Gastroesophageal sphincter (tissue), 4 donors: ENCODE measurements at places on chromosomes 2 and 18. TPM values are rescaled to one million over a fixed set of nuclear protein-coding genes. Genes with fewer than 3 reads are reported as not detected.

GRCh38 chr2:45897842-45898241 lies 246.4 kb downstream of the PRKCE start:
- ATAC-seq: no peak

DNA sequence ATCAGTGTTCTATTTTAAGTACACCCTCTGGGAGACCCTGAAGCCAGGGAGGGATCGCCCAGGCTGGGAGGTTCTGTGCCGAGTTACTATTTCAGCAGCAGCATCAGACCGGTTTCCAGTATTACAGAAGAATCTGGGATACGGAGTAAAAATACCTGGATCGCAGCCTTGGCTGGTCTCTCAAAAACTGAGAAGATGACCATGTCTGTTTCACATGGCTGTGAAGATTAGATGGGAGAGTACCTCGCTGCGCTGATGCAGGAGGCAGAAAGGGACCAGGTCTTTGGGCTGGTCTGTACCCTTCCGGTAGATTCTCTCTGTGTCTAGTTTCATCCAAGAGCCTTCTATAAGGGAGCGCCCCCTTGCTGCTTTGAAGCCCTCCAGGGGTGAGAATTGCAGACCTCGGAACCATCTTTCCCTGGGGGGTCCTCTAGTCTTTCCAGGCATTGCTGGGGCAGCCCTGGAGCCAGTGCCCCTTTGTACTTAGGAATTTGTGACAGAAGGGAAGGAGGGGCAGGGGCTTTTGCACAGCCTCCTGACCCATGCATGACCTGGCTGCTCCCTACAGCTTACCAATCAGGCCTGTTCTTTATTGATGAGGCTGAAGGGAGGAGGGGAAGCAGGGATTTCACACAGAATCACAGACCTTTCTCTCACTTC lies 56.3 kb upstream of the MAPRE3 start:
- no peak for ATAC-seq

DNA sequence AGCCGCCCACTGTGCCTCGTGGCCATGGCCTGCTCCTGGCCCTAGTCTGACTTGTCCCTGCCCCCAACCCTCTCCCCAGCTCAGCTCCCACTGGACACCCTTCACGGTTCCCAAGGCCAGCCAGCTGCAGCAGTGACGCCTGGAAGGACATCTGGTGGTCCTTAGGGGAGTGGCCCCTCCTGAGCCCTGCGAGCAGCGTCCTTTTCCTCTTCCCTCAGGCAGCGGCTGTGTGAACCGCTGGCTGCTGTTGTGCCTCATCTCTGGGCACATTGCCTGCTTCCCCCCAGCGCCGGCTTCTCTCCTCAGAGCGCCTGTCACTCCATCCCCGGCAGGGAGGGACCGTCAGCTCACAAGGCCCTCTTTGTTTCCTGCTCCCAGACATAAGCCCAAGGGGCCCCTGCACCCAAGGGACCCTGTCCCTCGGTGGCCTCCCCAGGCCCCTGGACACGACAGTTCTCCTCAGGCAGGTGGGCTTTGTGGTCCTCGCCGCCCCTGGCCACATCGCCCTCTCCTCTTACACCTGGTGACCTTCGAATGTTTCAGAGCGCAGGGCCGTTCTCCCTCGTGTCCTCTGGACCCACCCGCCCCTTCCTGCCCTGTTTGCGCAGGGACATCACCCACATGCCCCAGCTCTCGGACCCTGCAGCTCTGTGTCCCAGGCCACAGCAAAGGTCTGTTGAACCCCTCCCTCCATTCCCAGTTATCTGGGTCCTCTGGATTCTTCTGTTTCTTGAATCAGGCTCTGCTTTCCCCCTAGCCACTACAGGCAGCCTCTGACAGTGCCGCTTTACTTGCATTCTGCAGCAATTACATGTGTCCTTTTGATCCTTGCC lies 35.8 kb downstream of the ANO7 start:
- peak; percentile 34 for ATAC-seq

GRCh38 chr2:237475704-237476141 lies 11.3 kb upstream of the MLPH start:
- peak; percentile 25 for ATAC-seq

GRCh38 chr18:8519102-8519501 lies 90.1 kb upstream of the RAB12 start:
- ATAC-seq: no peak

DNA sequence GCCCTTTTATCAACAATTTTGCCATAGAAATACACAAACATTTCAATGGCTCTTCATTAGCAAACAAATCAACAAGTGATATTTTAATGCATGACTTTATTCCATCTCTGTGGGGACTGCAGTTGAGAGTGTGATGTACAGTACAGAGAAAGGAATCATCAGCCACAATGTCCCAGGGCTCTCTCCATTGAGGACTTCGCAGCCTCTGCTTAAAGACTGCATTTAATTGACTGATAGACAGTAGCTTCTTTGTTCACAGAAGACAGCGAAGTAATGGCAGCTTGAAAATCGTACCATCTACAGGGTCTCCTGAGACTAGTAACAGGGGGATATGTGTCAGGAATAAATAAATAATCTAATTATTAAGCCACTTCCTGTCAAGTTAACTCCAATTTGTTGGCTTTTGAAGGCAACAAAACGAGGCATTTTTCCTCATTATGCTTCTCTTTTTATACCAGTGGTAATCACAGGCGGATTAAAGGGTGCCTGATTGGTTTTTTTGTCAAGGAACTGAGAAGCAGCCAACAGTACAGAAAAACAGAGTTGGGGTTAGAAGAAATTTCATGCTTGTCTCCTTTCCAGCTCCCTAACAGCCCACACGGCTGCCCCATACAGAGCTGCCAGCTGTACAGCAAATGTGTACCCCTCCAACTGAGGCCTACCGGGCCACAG lies 164.3 kb downstream of the ZNF521 start:
- no peak for ATAC-seq

DNA sequence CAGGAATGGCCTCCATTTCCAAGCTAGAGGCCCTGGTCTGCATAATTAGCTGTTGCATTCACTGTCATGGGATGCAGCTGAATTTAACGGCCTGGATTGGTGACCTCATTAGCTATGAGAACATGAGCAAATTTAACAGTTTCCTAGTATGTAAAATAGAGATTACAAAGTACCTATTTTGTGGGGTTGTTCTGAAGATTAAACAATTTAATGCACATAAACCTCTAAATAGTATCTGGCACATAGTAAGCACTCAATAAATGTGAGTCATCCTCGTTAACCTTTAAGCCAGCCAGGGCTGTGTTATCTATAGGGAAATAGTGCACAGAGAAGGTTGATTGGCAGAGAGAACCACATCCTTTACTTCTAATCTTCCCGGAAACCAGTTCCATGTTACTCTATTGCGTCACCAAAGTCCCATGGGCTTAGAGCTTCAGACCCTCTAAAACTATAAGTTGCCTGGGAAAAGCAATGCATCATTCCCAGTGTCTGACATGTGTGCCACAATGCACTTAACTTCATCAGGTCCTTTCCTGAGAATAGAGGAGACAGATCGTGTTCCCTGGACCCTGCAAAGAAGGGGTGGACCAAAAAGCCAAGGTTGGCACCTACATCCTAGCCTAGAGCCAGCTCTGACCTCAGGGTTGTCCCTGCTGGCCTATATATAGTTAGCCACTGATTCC lies 196.5 kb downstream of the LNPK start:
- ATAC-seq: no peak

GRCh38 chr18:70423988-70424387 lies 135.1 kb downstream of the SOCS6 start:
- ATAC-seq: no peak

DNA sequence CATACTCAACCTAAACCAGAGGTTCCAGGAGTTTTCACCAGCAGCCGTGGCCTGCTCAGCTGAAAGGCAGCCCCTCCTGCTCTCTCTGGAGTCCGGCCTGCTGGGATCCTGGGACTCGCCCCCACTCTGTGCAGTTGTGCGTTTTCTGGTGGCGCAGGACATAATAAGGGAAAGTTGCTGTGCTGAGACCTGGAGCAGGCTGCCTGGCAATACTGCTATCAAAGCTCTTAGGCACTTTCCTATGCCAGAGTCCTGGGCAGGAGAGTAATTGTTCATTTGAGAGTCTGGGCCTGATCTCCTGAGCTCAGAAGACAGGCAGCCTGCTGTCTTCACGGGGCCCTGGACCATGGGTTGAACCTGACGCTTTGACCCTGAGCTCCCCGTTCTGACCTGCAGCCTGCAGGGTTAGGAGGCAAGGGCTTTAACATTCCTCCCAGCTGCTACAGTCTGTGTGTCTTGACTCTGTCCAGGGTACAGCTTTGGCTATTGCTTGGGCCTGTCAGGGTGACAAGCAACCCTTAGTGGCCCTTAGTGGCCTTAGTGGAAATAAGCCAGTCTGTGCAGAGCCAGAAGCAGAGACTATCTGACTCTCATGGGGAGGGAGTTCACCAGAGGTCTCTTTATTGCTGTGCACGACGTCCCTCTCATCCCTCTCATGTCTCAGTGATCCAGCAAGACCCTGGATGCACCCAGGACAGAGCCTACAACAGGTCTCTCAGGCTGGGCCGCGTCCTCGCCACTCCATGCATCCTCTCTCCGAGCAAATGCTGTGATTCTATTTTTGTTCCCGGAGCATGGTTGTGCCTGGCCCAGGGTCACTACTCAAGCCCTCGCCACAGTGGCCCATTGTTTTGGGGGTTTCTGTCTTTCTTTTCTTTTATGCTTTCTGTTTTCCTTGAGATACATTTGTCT lies 60.6 kb downstream of the ACKR3 start:
- no peak for ATAC-seq

DNA sequence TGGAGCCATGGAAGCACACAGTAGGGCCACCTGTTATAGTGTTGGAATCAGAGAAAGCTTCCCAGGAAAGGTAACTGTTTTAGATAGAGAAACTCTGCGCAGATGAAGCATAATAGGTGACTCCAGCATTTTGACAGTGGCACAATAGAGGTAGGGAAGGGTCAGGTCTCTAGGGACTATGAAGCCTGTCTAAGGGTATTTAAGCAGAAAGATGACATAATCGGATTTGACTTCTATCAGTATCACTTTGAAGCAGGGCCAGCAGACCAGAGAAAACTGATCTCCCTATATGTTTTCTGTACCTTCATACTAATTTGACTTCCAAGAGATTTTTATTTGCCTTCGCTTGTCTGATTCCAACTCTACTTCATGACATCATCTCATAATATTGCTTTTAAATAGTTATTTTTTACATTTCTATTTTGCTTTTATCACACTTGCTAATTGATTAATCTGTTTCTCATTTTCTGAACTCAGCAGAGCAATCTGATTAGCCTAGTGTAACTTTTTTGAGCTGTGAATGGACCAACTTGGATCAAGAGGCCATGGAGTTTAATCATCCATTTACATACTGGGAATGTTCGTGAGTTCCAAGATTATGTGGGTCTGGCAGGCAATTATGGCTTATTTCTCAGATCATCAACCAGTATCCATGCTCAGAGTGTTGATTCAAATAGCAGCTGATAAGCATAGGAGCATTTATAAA lies 8.4 kb upstream of the HIBCH start:
- no peak for ATAC-seq

DNA sequence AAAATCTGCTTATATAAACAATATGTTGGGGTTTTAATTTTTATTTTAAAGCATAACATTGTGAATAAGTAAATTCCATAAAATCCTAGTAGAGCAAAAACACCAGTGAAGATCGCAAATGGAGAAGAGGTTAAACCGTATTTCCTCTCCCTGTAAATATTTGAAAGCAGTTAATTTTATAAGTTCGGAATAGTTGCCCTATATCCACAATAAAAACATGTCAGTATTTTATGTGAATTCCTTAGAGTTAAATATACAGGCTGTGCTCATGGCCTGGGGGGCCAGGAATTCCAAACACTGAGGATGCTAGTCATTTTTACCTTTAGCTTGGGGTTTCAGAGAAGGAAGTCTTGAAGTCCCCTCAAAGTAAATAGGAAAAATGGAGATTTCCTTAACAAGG lies 135.0 kb downstream of the FIGN start:
- ATAC-seq: no peak

DNA sequence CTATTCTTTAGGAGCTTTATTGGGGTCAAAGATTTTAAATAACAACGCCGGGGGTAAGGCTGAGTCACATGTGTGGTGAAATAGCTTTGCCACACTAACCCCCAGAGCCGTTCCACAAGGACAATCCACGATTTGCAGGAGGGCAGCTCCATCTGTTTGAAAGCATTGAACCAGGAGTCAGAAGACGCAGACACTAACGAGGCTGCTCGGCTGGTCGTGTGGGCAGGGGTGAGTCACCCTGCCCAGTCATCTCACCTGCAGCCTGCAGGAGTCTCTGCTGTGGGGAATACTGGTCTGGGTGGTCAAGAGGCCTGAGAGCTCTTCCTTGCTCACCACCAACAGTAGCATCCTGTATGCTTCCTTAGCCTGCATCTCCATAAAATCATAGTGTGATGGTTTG lies 149.2 kb upstream of the NCK2 start:
- no peak for ATAC-seq

DNA sequence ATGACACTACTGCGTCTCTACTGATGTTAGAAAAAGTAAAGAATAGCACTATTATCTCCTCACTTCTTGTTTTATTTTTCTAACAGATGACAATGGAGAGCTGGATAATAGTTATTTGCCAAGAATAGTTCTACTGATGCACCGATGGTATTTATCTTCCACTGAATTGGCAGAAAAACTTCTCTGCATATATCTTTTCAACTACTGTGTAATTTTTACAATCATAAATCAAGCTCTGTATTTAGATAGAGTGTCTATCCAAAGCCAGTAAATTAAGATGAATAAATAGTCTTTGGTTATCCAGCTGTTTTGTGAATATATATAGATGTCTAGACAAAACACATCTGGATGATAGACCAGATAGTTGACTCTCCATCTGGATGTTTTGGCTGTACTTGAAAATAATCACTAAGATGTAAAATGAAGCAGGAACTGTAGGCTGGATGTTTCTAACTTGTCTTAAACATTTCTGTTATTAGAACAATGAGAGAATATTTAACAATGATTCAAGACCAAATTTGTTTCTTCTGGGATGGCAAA lies 40.1 kb downstream of the RASGRP3 start:
- ATAC-seq: no peak

DNA sequence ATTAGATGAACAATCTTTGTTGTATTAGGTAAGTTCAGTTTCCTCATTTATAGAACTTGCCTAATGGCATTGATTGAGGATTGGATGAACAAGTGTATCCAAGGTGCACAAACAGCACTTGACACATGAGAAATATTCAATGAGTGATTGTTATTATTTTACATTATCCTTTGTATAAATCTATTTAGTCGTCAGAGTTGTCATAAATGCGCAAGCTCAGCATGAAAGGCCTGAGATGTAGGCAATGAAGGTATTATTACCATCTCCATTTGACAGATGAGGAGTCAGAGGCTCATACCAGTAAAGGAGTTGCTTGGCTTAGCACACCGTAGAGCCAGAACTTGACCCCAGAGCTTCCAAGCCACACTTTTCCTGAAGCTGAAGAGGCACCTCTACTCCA lies 291.4 kb downstream of the C1D start:
- ATAC-seq: no peak

The NCKAP1 gene
- 283 TPM for total RNA-seq

The SH3RF3 gene
- 15.8 TPM for total RNA-seq

The CDCA7 gene
- total RNA-seq: 4.8 TPM

The CHRNG gene
- not detected for total RNA-seq

The DQX1 gene
- total RNA-seq: not detected

The KCNE4 gene
- total RNA-seq: 24.8 TPM

The STAT1 gene
- total RNA-seq: 51.7 TPM
